Activated CD8-positive, alpha-beta memory T cell treated with anti-CD3 and anti-CD28 coated beads, Interleukin-2, amount 50 U/mL, for 4 hours (primary cell): ENCODE measurements at places on chromosomes 3 and 15.

GRCh38 chr3:88211096-88211890 is 61.5 kb downstream of the C3orf38 start:
- no peak for DNase-seq

- no peak for DNase-seq
Measured at GRCh38 chr3:170344971-170345370, 12.5 kb upstream of the SKIL start.

DNA sequence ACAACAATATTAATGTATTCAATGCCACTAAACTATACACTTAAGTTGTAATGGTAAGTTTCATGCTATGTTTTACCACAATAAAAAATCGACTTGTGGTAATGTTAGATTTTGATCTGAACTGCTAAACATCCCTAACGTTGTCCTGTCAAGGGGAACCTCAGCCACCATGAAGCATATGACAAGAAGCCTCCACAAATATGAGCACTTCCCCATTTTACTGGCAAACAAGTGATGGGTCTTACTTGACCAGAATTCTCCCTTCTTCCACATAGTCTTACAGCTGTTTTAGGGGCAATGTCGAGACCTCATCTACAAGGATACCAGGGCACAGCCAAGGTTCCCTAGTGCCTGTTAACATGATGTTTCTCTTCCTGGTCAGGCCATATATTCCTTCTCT is 124.2 kb upstream of the ABI3BP start:
- no peak for DNase-seq

- no peak for DNase-seq
Measured at GRCh38 chr15:81516461-81516860, 142.4 kb upstream of the TMC3 start.

GRCh38 chr3:147431751-147432150 is 22.6 kb downstream of the ZIC1 start:
- no peak for DNase-seq

DNA sequence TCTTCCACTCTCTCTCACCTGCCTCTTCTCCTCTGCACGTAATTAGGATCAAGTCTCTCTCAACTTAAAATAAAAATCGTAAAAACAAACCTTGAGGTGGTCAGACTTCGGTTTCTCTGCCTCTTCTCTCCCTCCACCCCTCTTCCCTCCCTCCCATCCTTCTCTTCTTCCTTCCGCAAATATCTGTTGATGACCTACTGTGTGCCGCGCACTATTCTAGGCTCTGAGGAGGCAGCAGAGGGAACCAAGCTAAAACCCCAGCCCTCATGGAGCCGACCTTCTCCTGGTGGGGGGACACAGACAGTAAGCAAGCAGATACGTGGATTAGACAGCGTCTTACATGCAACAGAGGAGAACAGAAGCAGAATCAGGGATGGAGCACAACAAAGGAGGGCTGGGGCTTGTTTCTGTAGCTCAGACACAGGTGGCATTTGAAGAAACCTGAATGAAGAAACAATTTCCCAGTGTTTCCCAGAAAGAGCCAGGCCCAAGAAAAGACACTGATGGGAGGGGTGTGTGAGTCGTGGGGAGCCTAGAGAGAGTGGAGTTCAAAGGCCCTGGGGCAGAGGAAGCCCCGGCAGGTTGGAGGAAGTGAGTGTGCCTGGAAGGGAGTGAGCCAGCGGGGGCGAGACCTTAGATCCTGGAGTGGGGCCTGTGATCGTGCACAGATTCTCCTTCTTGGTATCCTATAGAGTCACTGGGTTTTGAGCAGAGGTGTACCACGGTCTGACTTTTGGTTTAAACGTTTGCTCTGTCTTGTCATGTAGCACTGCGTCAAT is 80.5 kb downstream of the TOP2B start:
- no peak for DNase-seq
